ENCODE measurements at places on chromosomes 4 and X.

- DNase-seq, result no peak
These were observed 1786.3 kb upstream of the TENM3 start for GRCh38 chr4:180456928-180457327.

DNA sequence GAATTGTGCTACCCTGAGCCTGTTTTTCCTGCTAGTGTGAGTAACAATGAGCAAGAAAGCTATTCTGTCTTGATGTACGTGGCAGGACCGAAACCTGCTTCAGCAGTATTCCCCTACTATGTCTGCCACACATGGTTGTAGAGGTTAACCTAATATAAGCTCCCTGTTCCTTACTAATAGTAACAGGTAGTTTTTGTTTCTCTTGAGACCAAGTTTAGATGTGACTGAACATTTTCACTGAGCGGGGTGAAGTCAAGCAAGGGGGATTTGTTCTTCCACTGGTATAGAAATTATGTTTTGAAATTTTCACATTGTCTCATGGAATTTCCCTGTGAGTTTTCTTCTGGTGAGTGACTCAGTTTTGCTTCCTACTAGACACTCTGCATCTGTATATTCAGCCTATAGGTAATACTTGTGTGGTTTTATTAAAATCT is 37.3 kb downstream of the RRAGB start:
- DNase-seq, result no peak

- DNase-seq, result no peak
These were observed 46.6 kb upstream of the HS6ST2 start for GRCh38 chrX:133005042-133005441.

- DNase-seq, result peak; percentile 70
These were observed 17.4 kb downstream of the IRAK1 start for GRCh38 chrX:154002215-154002719.

- no peak for DNase-seq
These were observed 426.4 kb upstream of the RPS6KA3 start for GRCh38 chrX:20693078-20693477.

GRCh38 chr4:183201331-183201730 is 102.3 kb downstream of the WWC2 start:
- no peak for DNase-seq

GRCh38 chr4:177511611-177512010 is 69.4 kb upstream of the AGA start:
- no peak for DNase-seq

GRCh38 chrX:15594371-15594770 is 6.4 kb downstream of the ACE2 start:
- DNase-seq, result no peak

GRCh38 chrX:57822818-57823217 is 87.4 kb downstream of the ZXDA start:
- DNase-seq, result no peak

DNA sequence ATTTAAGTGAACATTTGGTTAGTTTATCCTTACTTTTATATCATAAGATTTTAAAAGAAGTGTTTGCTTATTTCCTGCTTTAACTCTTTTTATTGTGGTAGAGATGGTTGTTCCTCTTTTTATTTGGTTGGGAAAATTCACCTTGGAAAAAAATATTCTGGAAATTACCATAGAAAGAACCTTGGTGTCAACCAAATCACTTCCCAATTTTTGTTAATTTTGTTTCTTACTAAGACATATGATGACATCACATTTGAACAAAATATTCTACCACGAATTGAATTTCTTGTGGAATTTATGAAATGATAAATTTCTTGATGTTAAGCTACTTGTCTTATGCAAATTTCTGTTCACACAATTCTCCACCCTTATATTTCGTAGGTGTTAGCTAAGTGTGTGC is 33.7 kb downstream of the LAMTOR3 start:
- DNase-seq, result no peak

GRCh38 chr4:3302173-3302785 is 9.5 kb downstream of the RGS12 start:
- DNase-seq, result peak; percentile 95

DNA sequence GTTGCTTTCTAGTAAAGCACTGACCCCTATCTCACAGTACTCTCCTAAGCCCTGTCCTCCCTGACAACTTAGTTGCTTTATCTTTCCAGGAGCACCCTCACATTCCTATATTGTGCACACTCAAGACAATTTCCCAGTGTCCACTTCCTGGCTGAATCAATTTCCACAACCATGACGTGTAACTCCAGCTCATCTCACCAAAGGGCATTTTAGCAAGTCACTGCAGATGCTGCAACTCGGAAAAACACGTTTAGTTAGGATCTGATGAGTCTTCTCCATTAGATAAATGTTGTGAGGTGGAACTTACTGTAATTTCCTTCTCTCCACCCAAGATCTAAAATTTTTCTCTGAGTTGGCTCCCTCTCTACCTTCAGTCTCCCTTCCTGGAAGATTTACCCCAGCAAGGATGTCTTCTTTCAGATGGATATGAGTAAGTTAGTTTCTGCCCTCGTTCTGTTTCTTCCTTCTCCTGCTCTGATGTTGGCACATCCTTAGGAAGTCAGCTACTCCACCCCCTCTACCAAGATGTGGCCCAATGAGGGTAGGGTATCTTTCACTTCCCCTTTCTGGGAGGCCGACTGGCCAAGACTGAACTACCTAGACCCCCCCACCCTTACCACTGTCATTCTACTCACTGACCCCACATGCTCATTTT is 28.8 kb upstream of the IL13RA1 start:
- no peak for DNase-seq

GRCh38 chr4:2537011-2537830 is 774 bp downstream of the FAM193A start:
- no peak for DNase-seq

DNA sequence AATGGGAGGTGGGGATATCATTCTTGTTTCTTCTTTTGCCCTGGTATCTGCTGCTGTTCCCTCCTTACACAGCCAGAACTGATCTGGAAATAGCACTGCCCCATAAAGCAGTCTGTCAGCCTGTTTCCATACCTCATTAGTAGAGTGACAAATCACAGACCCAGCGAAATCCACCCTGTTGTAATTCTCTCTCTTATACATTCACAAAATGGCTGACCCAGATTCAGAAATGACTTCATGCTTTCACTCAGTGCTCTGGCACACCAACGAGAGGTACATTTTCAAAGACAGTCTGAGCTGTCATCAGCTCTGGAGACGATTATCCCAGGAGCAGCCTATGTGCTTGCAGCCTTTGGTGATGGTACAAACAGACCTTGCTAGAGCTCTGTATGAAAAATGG is 164.6 kb downstream of the AFF2 start:
- DNase-seq, result no peak

DNA sequence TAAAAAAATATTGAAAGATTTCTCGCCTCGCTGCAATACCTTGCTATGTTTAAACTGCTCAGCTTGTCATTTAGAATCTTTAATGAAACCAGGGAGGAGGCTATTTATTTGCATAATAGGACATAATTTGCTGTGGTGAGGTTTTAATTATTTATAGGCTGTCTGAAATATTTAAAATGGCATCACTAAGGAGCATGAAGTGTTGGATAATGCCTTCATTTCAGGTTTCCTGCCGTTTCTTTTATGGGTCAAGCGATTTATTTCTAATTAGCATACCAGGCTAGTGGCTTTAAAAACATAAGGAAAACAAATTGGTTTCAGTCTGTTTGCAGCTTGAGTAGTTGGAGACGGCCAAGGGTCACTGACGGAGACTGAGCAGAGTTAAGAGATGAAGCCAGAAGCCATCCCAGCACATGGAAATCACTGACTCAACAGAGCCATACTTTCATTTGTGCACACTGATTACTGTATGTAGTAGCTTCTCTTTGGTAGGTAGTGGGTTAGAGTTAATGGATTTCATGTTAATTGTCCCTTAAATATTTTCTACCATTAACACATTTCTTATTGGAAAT is 1962.4 kb upstream of the TENM3 start:
- no peak for DNase-seq

GRCh38 chr4:39655876-39656275 is 17.2 kb upstream of the SMIM14 start:
- no peak for DNase-seq

GRCh38 chr4:164772076-164772475 is 18.1 kb downstream of the SMIM31 start:
- DNase-seq, result no peak

- DNase-seq, result no peak
These were observed 32.3 kb upstream of the IRF2 start for GRCh38 chr4:184506527-184507121.

GRCh38 chrX:130028196-130028595 is 45.8 kb downstream of the BCORL1 start:
- DNase-seq, result peak; percentile 10

DNA sequence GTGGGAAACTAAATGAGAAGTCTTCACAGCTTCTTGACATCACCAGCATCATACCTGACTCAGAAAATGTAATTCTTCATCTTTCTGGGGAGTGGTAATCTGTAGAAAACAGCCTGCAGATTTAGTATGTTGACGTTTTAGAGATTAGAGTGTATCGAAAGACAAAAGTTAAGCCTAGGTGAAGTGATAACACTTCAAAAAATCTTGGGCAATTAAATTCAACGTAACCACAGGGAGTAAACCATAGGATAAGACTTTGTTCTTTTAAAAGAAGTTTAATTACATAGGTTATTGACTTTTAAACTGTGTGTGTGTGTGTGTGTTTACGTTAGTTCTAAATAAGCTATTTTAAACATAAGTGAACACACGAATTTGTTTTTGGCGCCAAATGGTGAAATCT is 1.8 kb upstream of the CXCL5 start:
- no peak for DNase-seq

- DNase-seq, result no peak
These were observed 53.7 kb downstream of the PDGFRA start for GRCh38 chr4:54282837-54283236.

DNA sequence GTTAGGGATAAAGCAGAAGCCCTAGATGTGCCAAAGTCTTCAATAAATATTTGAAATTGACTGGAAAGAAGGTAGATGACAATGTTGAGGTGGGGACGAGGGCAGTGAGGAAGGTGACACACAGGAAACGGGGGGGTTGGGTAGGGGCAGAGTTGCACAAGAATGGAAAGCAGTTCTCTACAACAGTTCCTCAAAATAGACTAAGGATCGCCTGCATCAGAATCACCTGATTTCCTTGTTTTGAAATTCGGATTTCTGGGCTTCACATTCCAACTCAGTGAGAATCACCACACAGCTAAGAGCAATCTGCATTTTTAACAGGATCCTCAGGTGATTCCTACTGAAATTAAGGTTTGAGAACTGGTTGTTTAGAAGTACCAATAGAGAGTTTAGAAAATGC is 70.6 kb downstream of the ARFIP1 start:
- no peak for DNase-seq

DNA sequence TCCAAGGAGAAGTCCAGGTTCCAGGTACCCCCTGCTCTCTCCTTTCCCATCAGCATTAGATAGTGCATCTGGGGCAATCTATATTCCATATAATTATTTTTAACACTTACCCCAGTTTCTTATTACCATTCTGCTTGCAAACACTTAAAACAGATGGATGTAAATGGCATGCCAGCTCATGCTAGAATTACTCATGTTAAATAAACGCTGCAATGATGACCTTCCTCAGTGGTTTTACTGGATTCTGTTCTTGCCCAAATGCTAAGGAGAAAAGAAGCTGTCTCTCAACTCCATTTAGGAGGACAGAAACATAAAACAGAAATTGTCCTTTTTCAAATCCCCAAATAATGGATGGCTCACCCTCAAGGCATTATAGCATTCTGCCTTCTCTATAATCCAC is 161.1 kb downstream of the NLGN4X start:
- DNase-seq, result no peak

- peak; percentile 34 for DNase-seq
These were observed 13.1 kb upstream of the AMTN start for GRCh38 chr4:70505151-70505748.

DNA sequence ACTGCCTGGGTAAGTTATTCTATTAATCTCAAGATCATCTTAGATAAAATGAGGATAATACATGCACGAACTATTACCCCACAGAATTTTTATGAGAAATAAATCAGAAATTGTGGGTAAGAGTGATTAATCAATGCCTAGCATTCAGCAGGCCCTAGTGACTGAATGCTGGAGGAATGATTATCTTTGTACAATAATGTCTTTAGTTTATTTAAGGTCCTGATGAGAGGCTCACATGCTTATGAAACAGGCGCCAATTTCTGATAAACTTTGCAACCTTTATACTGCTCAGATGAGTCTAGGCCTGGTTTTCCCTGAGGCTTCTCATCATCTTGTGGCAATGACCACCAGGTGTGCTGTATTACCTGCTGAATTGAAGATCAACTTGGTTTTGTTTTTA is 27.8 kb upstream of the BMP2K start:
- no peak for DNase-seq

DNA sequence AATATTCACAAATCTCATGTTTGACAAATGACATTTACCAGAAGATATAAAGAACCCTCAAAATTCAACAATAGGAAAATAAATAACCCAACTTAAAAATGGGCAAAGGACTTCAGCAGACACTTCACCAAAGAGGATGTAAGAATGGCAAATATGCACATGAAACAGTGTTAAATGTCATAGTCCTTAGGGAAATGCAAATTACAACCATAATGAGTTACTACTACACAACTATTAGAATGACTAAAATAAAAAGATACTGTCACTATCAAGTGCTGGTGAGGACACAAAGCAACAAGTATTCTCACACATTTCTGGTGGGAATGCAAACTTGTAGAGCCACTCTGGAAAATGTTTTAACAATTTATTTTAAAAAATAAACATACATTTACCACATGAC is 40.8 kb upstream of the NR0B1 start:
- no peak for DNase-seq

DNA sequence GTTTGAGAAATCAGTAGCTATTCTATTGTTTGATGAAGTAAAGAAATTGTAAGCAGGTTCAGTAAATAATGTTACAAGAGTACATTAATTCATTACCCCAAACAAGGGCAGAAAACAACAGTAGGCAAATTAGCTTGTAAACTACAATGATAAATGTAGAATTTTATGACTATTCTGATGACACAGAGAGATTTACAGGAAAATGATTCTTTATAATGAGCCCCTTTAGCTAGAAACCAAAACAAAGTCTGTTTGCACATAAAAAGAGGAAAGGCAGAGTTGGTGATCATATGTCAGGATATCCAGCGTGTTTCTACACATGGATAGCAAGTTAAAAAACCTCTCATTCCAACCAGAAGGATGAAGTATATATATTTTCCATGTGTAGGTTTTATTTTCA is 204.8 kb downstream of the CFAP299 start:
- no peak for DNase-seq

DNA sequence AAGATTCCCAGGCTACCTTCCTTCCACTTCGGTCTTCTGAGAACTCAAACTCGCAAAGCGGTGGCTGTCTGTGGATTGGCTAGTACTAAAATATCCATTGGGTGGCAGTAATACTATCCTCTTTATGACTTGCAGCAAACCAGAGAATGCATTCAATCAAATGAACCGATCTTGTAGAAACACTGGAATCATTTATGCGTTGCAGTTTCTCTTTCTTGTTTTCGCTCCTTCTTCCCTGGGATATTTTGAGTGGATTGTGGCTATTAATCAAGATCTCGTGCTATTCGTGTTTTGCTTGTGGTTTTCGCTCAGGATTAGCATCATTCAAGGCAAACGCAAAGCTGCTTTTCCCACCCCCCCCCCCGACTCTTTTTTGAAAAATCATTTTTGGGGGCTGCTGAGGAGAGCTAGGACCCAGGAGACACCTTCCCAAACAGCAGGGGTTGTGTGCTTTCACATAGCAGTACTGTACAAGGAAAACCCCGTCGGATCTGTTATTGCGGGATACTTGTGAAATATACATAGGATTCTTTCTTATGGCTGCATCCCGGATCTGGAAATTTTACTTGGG is at the start of gene IL1RAPL1:
Gene IL1RAPL1, plus strand, starts transcription at position 466 of the 571 bp plus-strand sequence.
- no peak for DNase-seq
